Activated CD8-positive, alpha-beta memory T cell treated with anti-CD3 and anti-CD28 coated beads, Interleukin-2, amount 50 U/mL, for 4 hours (primary cell): ENCODE measurements at places on chromosomes 6 and 20.

GRCh38 chr20:49557449-49557848, 10.5 kb downstream of the PTGIS start:
- no peak for DNase-seq

- DNase-seq, result no peak
These were observed 57.4 kb downstream of the SLC24A3 start for GRCh38 chr20:19269737-19270340.

GRCh38 chr6:77106992-77107391, 356.3 kb downstream of the HTR1B start:
- no peak for DNase-seq

DNA sequence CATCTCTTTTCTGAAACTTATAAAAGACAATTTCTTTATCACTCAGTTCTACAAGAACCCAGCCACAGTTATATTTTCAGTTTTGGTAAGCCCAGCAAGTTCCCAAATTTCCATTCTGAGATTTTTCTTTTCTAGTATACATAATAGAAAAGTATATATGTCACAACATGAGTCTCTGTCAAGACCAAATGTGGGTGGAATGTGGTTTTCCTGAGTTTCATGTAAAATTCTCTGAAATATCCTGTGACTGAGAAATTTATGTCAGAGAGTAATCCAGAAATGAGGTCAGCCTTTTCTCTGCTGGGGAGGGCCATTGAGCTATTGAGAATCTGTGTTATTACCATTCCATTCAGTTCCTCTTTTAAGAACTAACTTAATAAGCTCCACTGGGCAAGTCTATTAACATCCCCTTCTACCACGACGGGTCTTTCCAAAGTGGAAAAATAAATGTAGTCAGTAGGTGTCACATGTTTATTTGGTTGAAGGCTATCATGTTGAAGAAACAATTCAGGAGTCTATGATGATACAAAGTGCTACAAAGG, 100.7 kb upstream of the HMGN3 start:
- DNase-seq, result no peak

DNA sequence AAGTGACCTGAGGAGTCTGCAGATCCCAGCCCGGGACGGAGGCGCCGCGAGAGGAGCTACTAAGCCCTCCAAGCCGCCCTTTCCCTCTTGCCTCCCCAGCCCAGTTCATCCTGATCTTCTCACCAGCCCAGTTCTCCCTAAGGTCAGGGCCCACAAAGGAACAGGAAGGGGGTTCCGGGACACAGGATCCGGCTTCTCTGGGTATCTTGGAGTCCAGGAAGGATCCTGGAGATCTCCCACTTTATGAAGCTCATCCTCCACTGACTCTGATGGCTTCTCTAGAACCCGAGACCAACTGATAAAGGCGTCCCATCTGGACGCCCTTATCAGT, 36.9 kb upstream of the HLA-C start:
- DNase-seq, result no peak

DNA sequence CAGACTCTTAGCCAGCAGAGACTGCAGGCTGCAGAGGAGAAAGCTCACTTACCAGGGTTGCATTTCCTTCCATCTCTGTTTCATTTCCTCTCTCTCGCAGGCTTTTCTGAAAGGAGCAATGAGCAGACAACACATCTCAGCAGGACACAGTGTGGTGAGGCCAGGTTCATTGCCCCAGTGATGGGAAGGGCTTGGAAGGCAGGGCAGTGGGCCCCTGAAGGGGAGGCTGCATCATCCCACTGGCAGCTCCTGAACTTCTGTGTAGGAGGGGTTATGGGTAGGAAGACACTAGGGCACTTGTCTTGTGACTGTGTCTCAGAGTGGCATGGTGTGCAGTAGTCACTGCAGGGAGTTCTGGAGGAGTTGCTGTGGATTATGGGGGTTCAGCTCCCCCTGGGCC, 246.8 kb downstream of the QKI start:
- no peak for DNase-seq

DNA sequence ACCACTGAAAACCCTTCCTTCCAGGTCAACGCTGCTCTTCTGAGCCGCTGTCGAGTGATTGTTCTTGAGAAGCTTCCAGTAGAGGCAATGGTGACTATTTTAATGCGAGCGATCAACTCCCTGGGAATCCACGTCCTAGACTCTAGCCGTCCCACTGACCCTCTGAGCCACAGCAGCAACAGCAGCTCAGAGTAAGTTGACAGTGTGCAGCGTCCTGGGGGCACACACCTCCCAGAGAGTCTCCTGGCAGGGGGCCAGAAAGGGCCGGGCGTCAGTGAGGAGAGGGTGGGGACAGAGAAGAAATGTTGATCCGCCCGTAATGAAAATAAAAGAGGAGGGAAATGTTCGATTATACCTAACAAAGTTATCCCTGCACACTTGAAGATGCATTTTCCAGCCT, 5.0 kb downstream of the WRNIP1 start:
- DNase-seq, result no peak

DNA sequence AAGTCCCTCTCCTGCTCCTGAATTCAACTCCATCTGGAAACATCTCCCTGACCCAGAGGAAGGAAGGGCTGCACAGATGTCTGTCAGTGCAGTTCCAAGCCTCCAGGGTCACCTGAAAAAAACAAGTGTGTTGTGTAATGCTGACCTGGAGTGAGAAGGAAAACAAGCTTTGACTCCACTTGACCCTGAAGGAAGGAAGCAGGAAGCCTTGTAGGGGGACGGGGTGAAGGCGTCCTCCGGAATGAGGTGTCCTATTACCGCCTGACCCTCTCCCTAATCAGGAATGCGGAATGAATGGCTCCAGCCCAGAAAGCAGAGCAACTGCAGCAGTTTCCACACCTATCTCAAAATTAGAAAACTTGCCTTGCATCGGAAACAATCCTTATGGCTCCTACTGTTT, 13.9 kb upstream of the ADGRF5 start:
- DNase-seq, result no peak

DNA sequence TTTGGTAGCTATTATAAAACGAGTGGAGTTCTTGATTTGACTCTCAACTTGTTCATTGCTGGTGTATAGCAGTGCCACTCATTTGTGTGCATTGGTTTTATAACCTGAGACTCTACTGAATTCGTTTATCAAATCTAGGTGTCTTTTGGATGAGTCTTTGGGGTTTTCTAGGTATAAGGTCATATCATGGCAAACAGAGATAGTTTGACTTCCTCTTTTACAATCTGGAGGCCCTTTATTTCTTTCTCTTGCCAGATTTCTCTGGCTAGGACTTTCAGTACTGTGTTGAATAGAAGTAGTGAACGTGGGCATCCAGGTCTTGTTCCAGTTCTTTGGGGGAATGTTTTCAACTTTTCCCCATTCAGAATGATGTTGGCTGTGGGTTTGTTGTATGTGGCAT, 38.8 kb downstream of the SUMO4 start:
- DNase-seq, result no peak

DNA sequence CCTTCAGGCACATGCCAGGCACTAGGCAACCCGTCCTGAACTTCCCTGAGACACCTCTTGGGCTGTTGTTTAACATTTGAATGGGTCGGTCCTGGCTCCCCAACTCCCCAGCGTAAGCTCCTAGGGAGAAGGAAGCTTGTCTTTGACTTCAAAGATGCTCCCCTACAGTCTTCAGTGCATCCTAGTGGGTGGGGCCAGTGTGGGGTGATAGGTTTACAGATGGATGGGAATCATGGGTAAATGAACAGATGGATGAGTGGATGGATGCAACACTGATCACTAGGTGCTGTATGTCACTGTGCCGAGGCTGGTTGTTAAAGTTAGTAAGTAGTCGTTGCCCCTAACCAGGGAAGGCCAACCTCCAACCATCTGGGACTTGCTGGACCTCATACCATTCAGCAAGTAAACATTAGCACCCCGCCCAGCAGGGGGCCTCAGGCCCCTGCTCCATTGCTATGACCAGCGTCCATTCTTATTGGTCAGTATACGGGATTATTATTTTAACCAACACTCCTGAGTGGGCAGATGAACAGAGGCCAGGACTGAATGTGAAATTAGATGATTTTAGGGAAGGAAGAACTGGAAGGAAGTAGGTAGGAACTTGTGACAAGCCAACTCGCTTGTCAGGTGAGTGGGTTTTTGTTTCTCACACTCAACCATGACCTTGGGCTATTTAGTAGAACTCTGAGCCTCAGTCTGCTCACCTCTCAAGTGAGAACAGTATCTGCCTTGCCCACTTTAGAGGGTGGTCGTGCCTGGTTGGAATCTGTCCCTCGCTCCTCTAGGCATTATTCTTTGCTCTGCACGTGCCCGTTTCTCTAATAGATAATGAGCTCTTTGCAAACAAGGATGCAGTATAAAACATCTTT, 82.9 kb upstream of the FOXP4 start:
- peak; percentile 27 for DNase-seq

- DNase-seq, result no peak
These were observed 4.2 kb downstream of the SCRT2 start for GRCh38 chr20:671252-672030.

GRCh38 chr6:89242574-89243330, 25.6 kb upstream of the GABRR1 start:
- no peak for DNase-seq

- no peak for DNase-seq
These were observed 200.7 kb downstream of the FAXC start for GRCh38 chr6:99148761-99149160.

DNA sequence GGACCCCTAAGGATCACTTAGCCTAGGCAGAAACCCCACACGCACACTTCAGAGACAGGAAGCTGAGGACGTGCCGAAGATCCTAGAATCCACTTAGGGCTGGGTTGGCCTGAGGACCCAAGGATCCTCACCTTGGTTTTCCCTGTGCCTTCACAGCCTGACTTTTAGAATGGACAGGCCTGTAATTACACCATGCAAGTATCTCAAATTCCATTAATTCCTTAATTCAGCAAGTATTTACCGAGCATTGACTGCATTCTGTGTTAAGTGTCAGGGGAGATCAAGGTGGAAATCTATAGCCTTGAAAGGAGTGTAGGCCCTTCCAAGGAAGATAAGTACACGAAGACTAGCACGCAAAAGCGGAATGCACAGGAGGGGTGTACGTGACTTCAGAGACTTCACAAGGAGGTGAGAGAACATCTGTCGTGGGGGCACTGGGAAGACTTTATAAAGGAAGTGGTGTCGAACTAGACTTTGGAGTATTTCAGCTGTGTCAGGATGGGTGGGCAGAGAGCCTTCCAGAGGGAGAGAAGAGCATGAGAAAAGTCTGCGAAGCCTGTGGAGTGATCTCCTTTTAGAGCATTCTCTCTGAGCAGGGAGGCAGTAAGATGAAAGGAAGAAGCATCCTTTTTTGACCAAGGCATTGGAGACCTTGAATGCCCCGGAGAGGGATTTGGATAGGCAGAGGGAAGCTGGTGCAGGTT, 4.0 kb downstream of the DSP start:
- no peak for DNase-seq

DNA sequence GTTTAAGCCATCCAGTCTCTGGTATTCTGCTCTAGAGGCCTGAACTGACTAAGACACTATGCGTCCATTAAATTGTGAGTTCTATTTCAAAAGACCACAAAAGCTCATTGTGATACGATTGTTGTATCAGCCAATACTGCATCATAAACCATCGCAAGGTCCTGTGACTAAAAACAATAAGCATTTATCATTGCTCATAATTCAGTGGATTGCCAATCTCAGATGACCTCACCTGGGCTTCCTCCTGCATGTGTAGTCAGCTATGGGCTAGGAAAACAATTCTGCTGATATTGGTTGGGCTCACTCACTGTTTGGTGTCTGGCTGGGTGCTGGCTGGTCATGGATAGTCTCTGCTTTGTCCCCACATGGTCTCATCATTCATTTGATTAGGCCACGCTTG, 592.7 kb upstream of the BTBD3 start:
- DNase-seq, result no peak

GRCh38 chr6:21912151-21912832, 318.7 kb downstream of the SOX4 start:
- no peak for DNase-seq

- DNase-seq, result no peak
These were observed 231.0 kb upstream of the EYS start for GRCh38 chr6:65938000-65938399.

- DNase-seq, result no peak
These were observed 51.1 kb upstream of the GCM1 start for GRCh38 chr6:53199765-53200164.

- DNase-seq, result no peak
These were observed 995.9 kb upstream of the ADGRB3 start for GRCh38 chr6:67639161-67639560.

DNA sequence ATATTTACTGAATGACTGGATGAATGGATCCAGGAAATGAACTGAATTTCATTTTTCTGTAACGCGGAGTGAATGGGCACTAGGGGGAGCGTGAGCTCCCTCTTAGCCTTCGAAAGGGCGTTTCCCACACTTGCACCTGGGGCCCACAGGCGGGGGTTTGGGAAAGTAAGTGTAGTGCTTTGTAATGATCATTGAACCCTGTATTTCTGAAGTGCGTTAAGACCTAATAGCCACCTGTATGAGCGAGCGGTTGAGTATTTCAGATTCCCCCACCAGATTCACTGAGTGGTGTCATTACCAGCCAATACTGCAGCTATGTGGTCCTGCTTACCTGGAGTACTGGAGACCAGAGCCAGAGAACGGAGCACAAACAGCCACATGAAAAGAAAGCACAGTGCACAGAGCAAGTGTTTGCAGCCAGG, 10.5 kb downstream of the SYTL3 start:
- DNase-seq, result peak; percentile 45

GRCh38 chr20:33909331-33909921, 84.3 kb upstream of the RALY start:
- no peak for DNase-seq

DNA sequence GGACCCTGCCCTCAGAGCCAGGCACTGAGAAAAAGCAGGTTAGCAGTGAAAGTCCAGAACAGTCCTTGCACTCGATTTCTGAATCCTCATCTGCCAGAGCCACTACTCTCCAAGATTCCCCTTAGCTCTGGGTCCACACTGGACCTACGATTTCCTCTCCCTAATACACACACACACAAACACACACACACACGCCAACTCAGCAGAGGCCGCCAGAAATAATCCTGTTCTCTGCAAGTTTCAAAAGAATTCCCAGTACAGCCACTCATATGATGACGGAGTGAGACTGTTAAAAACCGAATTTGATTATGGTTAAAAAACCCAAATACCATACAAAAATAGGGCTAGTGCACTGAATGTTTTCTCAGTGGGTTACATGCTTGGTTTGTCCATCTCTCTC, 90.8 kb downstream of the GMPR start:
- DNase-seq, result no peak

DNA sequence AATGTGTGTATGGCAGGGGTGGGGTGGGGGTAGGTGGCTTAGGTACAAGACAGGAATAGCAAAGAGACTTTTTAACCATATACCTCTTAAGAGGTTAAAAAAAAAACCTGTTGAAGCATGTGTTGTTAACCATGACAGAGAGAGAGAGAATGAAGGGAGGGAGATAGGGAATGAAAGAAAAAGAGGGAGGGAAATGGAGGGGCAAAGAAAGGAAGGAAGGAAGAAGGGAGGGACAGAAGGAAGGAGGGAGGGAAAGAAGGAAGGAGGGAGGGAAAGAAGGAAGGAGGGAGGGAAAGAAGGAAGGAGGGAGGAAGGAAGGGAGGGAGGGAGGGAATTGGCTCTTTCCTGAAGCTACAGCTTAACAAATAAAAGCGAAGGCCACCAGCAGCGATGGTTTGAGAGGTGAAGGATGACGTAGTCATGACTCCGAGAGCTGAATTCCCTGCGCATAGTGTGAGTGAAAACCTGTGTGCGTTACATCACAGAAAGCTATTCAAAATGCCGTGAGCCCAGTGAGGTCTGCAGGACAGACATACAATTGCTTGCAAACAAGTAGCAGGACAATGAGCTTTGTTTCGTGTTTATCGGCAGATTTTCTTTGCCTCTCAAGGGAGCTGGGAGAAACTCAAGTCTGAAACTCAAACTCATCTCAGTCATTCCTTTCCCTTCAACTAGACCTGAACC, 88.6 kb upstream of the NEDD9 start:
- no peak for DNase-seq

- no peak for DNase-seq
These were observed 94.7 kb downstream of the TMEM242 start for GRCh38 chr6:157228426-157229131.
